ENCODE measurements at places on chromosomes 2 and 18. TPM values are rescaled to one million over a fixed set of nuclear protein-coding genes. Genes with fewer than 3 reads are reported as not detected.
A peak's percentile ranks its signal among the peaks of the same experiment; 100 is the strongest.

ARID5A gene
- total RNA-seq, result 15.5 TPM

ARHGAP25 gene
- total RNA-seq, result 9.5 TPM

DYNAP gene
- not detected for total RNA-seq

WDCP gene
- 16.0 TPM for total RNA-seq

ANKMY1 gene
- 22.4 TPM for total RNA-seq

ALKAL2 gene
- total RNA-seq, result 26.3 TPM

ATRAID gene
- 149 TPM for total RNA-seq

DPYSL5 gene
- 0.78 TPM for total RNA-seq

MOGAT1 gene
- total RNA-seq, result not detected

COBLL1 gene
- 38.4 TPM for total RNA-seq

LOXHD1 gene
- 0.13 TPM for total RNA-seq

PPIG gene
- 52.5 TPM for total RNA-seq

LAMA1 gene
- 2.7 TPM for total RNA-seq

- H3K36me3 ChIP-seq, result no peaks in the 10 kb centered on the region
- H3K27ac ChIP-seq, result no peak overlapping the region
- no peaks in the 10 kb centered on the region for H3K27me3 ChIP-seq
- H3K4me3 ChIP-seq, result no peak overlapping the region
Observed at GRCh38 chr2:75076088-75076487, 117.6 kb downstream of the POLE4 start.

DNA sequence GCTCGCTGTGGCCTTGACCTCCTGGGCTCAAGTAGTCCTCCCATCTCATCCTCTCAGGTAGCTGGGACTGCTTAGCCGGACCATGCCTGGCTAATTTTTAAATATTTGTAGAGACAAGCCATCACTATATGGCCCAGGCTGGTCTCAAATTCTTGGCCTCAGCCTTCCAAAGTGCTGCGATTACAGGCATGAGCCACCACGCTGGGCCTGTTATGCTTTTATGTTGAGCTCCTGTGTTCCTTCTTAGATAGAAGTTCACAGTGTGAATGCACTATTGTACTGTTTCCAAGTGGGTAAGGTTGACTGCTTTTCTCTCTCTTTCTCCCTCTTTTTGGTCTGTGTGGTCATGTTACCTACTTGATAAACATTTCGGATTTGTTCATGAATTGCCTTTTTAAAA, 61.9 kb downstream of the SMCHD1 start:
- peaks cover 7% of the 10 kb centered on the region for H3K4me1 ChIP-seq
- no peaks in the 10 kb centered on the region for H3K27me3 ChIP-seq
- no peak overlapping the region for H3K4me3 ChIP-seq

- peaks cover 14% of the 10 kb centered on the region for H3K4me1 ChIP-seq
- no peaks in the 10 kb centered on the region for H3K36me3 ChIP-seq
- no peaks in the 10 kb centered on the region for H3K27me3 ChIP-seq
- peak overlapping the region; percentile 81 for H3K27ac ChIP-seq
Observed at GRCh38 chr2:25339211-25339674, 2.5 kb downstream of the DNMT3A start.

GRCh38 chr2:213152065-213152794, 818 bp upstream of the IKZF2 start:
- H3K27ac ChIP-seq, result peak overlapping the region; percentile 87
- no peaks in the 10 kb centered on the region for H3K4me1 ChIP-seq
- H3K36me3 ChIP-seq, result no peaks in the 10 kb centered on the region
- DNase-seq, result peak; percentile 80
- H3K4me3 ChIP-seq, result peak overlapping the region; percentile 94

GRCh38 chr2:6394276-6394675, 471.4 kb downstream of the CMPK2 start:
- H3K4me1 ChIP-seq, result no peaks in the 10 kb centered on the region
- H3K27me3 ChIP-seq, result no peaks in the 10 kb centered on the region
- no peaks in the 10 kb centered on the region for H3K36me3 ChIP-seq
- H3K27ac ChIP-seq, result no peak overlapping the region
- DNase-seq, result no peak

DNA sequence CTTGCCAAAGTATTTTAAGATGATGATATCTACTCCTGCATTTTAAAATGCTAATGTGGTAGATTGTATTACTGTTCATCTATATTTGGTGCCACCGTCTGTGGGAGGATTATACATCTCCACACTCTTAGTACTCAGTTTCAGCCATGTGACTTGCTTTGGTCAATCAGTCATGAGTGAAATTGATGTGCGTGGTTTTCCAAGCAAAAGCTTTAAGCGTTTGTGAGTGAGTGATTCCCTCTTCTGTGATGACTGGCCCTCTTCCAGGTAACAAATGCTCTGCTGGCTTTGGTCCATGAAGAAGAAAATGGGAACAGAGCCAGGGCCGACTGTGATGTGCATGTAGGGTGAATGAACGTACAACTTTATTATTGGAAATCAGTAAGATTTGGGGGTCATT, 330.4 kb downstream of the LPIN1 start:
- no peak for DNase-seq
- H3K27ac ChIP-seq, result no peak overlapping the region
- H3K4me3 ChIP-seq, result no peak overlapping the region
- no peaks in the 10 kb centered on the region for H3K4me1 ChIP-seq
- H3K27me3 ChIP-seq, result no peaks in the 10 kb centered on the region

GRCh38 chr2:24225499-24226242, 50.8 kb downstream of the FAM228A start:
- H3K27me3 ChIP-seq, result no peaks in the 10 kb centered on the region
- H3K4me3 ChIP-seq, result no peak overlapping the region
- no peak overlapping the region for H3K27ac ChIP-seq
- H3K36me3 ChIP-seq, result no peaks in the 10 kb centered on the region
- no peak for DNase-seq

DNA sequence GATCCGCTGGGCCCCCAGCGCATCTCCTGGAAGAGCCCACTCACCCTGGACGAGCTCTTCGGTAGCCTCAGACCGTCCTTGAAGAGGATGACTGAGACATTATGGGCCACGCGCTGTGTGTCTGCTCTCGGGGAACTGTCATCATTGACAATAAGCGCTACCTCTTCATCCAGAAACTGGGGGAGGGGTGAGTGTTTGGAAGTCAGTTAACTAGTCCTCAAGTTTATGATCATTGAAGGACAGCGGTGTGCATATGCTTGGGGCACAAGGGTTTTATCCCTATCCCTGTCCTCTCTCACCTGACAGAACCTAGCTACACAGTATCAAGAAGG, 586 bp downstream of the STK16 start:
- H3K27me3 ChIP-seq, result no peaks in the 10 kb centered on the region
- peak overlapping the region; percentile 72 for H3K27ac ChIP-seq
- DNase-seq, result no peak

GRCh38 chr2:64342195-64343099, 111.5 kb upstream of the LGALSL start:
- H3K36me3 ChIP-seq, result no peaks in the 10 kb centered on the region
- no peak for DNase-seq
- no peaks in the 10 kb centered on the region for H3K27me3 ChIP-seq
- H3K4me1 ChIP-seq, result no peaks in the 10 kb centered on the region

GRCh38 chr18:56936457-56936856, 210.4 kb upstream of the BOD1L2 start:
- no peaks in the 10 kb centered on the region for H3K36me3 ChIP-seq
- H3K27ac ChIP-seq, result no peak overlapping the region
- H3K4me3 ChIP-seq, result no peak overlapping the region
- H3K27me3 ChIP-seq, result no peaks in the 10 kb centered on the region

DNA sequence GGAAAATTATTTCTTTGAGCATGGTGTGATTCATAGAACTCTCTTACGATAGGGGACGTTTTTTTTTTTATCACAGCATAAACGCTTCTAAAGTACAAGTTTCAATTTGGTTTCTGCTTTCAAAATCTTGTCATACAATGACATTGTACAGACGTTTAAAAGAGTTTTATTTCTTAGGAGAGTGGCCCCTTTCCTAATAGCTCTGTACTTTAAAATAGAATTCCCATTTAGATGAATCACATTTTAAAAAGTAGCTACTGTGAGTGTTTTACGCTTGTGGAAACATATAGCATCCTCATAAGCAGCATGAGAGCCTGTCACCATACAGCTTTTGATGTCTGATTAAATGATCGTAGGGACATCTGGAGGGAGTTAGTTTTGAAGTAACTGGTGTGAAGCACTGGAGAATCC, 510.9 kb downstream of the PARD3B start:
- H3K4me1 ChIP-seq, result peaks cover 3% of the 10 kb centered on the region
- no peaks in the 10 kb centered on the region for H3K27me3 ChIP-seq
- H3K4me3 ChIP-seq, result no peak overlapping the region
- no peak for DNase-seq

DNA sequence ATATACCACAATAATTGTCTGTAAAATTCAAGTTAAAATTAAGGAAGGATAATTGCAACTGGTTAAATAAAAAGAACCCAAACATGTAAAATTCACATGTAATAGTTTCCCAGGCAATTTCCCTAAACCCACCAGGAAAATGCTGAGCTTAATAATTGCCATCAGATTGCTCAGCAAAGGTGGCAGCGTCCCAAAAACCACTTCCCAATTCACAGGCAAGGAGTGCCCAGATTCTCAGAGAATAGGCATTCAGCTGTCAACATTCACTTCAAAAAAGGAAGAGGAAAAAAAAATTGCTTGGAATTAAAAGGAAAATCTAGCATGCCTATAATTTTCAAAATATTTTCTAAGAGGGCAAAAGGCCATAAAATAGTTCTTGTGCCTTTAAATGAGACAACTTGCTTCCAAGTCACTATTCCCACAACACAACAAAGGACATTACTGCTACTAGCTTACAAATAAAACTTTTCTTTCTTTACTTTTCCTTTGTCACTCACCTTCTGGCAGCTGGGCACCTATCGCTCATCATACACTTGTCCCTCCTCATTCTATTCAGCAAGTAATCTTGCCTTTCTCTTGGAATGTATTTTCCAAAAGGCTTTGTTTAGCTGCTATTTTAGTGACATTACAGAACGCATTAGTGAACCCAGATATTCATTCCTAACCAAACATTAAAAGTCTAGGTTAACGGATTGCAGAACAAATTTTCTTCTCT, 15.2 kb downstream of the SRBD1 start:
- no peaks in the 10 kb centered on the region for H3K27me3 ChIP-seq
- no peak for DNase-seq

DNA sequence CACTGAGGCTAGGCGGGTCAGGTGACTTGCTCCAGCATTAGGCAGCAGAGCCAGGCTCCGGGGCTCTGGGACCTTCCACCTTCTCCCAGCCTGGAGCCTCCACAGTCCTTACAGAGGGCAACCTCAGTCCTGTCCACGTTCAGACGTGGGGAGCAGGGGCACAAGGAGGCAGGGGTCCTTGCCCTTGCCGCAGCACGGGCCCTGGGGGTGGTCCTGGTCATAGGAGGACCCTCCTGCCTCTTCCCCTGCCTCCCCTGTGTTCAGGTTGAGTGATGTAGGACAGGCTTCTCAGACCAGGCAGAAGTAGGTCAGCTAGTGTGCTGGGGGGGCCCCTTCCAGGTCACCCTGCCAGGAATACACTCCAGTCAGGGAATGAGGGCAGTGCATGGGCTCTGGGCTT, 5.4 kb upstream of the ARHGEF4 start:
- no peak for DNase-seq
- H3K4me3 ChIP-seq, result no peak overlapping the region
- H3K36me3 ChIP-seq, result no peaks in the 10 kb centered on the region
- no peaks in the 10 kb centered on the region for H3K4me1 ChIP-seq
- H3K27ac ChIP-seq, result no peak overlapping the region
- no peaks in the 10 kb centered on the region for H3K27me3 ChIP-seq

GRCh38 chr2:220756653-220757052, 815.5 kb downstream of the EPHA4 start:
- no peaks in the 10 kb centered on the region for H3K36me3 ChIP-seq
- H3K4me3 ChIP-seq, result no peak overlapping the region
- H3K27ac ChIP-seq, result no peak overlapping the region
- DNase-seq, result no peak
- no peaks in the 10 kb centered on the region for H3K27me3 ChIP-seq

DNA sequence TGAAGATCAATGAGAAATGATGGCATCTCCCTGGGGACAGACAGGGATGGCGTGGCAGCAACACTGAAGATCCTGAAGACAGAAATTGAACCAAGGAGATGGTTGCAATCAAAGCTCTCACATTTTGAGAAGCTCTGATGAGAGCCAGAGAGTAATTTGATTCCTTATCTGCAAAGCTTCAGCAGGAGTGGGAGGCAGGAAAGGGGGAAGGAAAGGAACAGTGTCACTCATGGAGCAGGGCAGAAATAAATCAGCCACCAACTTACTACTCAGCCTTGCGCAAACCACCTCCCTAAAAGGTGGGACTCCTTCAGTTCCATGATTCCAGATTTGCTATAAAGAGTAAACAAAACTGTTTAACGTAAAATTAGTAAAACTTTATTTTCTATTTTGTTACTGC, 119.2 kb downstream of the CACNB4 start:
- no peak overlapping the region for H3K27ac ChIP-seq
- no peak for DNase-seq
- H3K4me1 ChIP-seq, result no peaks in the 10 kb centered on the region

GRCh38 chr2:180890781-180891180, 89.6 kb upstream of the UBE2E3 start:
- H3K36me3 ChIP-seq, result no peaks in the 10 kb centered on the region
- no peak for DNase-seq
- H3K4me1 ChIP-seq, result no peaks in the 10 kb centered on the region
- H3K4me3 ChIP-seq, result no peak overlapping the region

DNA sequence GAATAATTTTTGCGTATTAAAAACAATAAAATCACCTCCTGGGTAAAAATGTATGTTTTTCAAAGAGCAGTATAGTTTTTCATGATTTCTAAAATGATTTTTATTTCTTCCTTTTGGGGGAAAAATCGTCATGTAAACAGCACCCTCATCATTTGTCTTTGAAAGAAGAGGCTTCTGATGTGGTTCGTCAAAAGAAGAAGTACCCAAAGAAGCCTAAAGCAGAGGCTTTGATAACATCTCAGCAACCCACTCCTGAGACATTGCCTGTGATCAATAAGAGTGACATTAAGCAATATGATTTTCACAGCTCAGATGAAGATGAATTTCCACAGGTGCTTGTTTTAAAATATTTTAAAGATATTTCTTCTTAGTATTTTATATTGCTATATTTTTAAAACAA, 110.2 kb upstream of the KIF5C start:
- H3K4me1 ChIP-seq, result peaks cover 2% of the 10 kb centered on the region
- no peaks in the 10 kb centered on the region for H3K36me3 ChIP-seq
- no peaks in the 10 kb centered on the region for H3K27me3 ChIP-seq
- no peak overlapping the region for H3K4me3 ChIP-seq

DNA sequence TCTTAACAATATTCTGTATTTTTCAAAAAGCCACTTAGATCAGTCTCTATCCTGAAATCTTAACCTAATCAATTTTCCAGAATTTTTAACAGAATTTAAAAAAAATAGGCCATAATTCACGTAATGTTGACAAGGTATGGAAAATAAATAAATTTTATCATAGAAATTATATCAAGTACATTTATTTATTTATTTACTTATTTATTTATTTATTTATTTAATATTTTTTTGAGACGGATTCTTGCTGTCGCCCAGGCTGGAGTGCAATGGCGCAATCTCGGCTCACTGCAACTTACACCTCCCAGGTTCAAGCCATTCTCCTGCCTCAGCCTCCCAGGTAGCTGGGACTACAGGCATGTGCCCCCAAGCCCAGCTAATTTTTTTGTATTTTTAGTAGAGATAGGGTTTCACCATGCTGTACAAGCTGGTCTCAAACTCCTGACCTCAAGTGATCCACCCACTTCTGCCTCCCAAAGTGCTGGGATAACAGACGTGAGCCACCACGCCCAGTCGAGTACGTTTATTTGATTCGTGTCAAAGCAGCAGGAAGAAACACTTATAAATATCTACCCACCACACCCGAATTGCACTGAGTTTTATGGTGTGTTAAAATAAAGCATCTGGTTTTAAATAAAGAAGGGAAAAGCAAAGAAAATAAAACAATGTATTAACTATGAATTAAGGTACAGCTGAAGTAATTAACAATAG, 60.1 kb downstream of the DSC3 start:
- no peaks in the 10 kb centered on the region for H3K4me1 ChIP-seq
- H3K4me3 ChIP-seq, result no peak overlapping the region
- H3K36me3 ChIP-seq, result no peaks in the 10 kb centered on the region
- H3K27ac ChIP-seq, result no peak overlapping the region
- DNase-seq, result no peak
- H3K27me3 ChIP-seq, result no peaks in the 10 kb centered on the region
